NT2/D1 (cell line): ENCODE measurements at places on chromosomes 12 and 14.

- DNase-seq: no peak
Measured at GRCh38 chr14:95222151-95222631, 64.9 kb upstream of the DICER1 start.

GRCh38 chr12:72511906-72512305 is 239.7 kb downstream of the TRHDE start:
- no peak for DNase-seq

GRCh38 chr12:95593266-95593871 is 42.1 kb upstream of the USP44 start:
- no peak for DNase-seq

GRCh38 chr12:118946256-118946655 is 35.1 kb upstream of the SRRM4 start:
- DNase-seq: no peak

DNA sequence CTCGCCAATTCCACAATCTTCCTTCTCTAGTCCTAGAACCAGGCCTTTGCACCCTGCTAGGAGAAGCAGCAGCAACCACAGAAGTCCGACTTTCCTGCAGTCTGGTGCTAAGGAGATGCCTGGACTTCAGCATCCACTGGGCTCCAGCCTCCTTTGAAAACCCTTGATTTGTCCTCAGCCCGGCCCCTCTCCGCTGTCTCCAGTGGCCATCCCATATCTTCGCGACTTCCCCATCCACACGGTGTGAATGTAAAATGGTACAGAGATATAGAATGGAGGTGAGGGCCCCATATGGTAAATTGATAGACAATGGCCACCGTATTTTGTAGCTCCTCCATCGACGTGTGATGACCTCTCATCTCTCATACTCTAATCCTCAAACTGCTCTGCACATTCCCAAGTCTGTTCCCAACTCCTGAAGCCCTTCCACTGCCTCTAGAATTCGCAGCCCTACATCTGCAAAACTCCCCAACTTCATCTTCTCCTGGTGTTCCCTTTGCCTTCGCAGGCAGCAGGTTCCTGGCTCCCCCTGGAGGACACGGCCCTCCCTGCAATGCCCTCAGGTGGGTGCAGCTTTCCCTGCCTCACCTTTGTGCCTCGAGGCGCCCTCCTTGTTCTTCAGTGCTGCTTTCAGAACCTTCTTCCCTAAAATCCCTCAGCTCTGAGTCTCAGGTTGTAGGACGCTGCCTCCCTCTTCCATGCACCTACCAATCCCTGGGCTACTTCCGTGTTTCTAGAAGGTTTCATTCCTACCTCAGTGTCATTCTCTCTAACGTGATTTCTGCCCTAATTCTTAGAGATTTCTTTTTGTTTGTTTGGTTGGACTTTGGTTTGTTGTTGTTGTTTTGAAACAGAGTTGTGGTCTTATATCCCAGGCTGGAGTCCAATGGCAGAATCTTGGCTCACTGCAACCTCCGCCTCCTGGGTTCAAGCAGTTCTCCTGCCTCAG is 36.7 kb downstream of the TMBIM6 start:
- DNase-seq: peak; percentile 49

- no peak for DNase-seq
Measured at GRCh38 chr14:31096255-31096654, 70.1 kb upstream of the STRN3 start.

- no peak for DNase-seq
Measured at GRCh38 chr14:24428628-24429394, 657 bp downstream of the CBLN3 start.

GRCh38 chr12:103288016-103288415 is 207.8 kb downstream of the C12orf42 start:
- DNase-seq: no peak

DNA sequence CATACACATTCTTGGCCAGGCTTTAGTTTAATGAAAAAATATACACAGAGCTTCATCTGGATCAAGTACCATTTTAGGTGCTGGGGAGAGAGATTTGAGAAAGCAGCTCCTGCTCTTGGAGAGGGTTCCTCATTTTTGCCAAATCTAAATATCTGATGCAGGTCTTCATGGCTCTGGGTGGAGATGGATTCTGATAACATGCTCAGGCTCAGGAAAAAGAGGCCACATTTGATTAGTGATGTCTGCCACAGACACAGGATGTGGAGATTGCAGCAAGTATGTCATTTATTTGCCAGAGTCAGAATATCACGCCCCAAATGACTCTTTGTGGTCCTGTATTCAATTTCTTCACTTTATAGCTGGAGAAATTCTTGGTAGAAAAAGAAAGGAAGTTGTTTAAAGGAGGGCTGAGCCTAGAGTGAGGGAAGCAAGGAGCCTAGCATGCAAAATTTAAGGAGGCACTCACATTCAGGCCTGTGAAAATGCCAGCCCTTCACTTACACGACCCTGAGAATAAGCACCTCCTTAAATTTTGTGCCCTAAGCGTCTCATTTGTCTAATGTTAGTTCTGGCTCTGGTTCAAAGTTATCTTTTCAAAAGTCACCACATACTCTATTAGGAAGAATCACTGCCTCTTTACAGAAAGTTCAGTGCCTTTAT is 492.9 kb upstream of the TBX3 start:
- no peak for DNase-seq

GRCh38 chr12:1738446-1738845 is 47.6 kb downstream of the ADIPOR2 start:
- no peak for DNase-seq

DNA sequence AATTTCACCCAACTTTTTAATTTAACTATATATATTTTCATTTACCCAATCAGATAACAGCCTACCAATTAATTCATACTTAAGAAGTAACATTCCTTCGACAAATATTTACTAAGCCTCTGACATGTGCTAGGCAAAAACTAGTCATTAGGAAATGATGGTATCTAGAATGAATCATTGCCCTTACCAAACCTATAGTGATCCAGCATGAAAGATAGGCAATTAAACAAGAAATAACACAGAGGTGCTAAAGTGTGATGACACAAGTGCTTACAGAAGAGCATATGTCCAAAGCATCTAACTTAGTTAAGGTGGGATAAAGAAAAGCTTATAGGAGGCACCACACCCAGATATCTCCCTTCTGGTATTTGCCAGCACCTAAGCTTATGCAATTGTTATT is 166.5 kb upstream of the RASSF8 start:
- DNase-seq: no peak

DNA sequence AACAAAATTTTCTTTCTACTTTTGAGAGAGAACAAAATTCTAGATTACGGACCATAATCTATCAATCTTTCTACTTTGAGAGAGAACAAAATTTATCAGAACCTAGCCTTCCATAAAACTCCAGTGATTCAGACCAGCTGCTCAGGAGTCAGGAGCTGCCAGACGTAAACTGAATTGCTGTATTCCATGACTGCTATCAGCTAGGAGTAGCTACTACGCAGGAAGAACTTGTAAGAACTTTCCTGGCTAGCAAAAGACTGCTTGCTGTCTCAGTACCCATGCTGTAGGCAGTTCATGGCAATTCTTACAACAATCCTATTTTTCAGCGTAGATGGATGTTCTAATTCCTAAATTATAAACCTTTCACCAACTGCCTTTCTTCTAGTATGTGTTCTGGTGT is 73.3 kb downstream of the MED13L start:
- no peak for DNase-seq

- no peak for DNase-seq
Measured at GRCh38 chr12:59316938-59317337, 278.9 kb upstream of the SLC16A7 start.

DNA sequence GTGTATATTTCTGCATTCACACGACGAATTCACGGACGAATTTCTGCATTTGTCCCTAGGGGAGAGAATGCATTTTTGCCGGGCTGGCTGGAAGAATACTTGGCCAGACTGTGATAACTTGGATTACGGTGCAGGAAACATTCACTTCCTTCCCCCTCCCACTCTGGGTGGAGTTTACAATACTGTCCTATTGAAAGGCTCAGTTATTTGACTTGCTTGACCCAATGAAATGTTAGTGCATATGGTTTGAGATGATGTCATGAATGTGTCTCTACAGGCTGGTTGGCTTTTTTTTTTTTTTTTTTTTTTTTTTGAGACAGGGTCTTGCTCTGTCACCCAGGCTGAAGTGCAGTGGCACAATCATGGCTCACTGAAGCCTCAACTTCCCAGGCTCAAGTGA is 90.7 kb upstream of the NOS1 start:
- DNase-seq: no peak

DNA sequence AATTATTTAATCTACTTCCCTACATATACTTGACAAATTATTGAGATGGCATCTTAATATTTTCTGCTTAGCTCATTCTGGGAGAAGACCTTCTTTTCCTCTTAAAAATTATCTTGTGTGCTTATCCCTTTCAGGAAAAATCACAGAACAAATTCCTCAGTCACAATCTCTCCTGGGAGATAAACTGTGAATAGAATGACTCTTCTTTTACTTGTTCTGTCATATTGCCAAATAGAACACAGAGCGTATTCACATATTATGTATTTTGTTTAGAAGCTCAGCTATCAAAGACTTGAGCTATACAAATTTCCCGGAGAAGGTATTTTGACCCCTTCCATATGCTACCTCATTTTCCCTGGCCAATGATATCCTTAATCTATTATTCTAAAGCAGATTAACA is 146.7 kb downstream of the TMEM117 start:
- no peak for DNase-seq

DNA sequence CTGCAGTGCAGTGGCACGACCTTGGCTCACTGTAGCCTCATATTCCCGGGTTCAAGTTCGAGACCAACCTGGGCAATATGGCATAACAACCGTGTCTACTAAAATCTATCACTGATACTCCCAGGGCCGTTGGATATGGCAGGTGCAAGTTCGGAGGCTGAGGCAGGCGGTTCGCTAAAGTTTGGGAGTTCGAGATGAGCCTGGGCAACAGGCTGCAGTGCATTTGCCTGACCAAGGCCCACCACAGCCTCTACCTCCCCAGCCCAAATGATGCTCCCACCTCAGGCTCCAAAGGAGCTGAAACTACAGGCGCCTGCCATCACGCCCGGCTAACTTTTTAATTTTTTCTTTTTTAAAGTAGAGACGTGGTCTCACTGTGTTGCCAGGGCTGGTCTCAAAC is 177.1 kb upstream of the ALG10B start:
- DNase-seq: no peak

DNA sequence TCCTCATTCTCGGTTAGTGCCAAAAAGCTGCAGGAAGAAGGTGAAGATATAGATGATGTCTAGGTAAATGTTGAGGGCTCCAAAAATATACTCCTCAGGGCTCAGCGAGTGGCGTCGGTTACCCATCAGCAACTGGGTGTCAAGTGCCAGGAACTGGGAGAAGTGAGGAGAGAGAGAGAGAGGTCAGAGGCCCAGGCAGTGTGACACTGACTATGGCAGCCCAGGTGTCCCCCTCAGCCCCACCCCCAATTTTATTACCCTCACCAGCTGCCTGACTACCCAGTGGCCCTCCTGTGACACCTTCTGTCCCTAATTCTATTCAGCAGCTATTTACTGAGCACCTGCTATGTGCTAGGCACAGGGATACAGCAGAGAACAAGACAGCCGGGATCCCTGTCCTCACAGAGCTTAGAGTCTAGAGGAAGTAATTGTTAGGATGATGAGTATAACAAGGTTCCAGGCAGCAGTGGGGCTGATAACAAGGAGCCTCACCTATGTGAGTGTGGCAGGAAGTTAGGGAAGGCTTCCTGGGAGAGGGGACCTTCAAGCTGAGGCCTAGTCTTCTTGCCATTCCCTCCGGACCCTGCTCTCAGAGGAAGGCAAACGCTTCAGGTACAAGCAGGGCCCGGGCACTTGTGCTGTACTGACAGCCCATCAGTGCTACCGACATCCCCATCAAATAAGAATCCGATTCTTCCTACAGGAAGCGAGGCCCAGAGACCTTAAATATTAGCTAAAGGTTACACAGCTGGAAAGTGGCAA is 27.8 kb upstream of the BCDIN3D start:
- DNase-seq: no peak

DNA sequence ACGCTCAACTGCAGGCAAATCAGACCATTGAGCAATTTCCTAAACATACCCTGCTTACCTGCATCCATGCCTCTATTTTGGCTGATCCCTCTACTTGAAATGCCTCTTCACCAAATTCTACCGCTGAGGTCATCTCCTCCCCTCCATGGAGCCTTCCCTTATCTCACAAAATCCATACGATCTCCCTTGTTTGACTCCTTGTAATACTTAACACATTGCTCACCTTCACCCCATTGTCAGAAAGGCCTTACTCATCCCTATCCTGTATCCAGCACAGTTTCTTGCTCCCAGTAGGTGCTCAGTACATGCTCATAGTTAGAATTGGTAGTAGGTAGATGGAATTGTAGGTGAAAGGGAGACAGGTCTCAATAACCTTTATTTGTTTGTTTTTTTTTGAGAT is 5.4 kb downstream of the DDN start:
- DNase-seq: no peak

DNA sequence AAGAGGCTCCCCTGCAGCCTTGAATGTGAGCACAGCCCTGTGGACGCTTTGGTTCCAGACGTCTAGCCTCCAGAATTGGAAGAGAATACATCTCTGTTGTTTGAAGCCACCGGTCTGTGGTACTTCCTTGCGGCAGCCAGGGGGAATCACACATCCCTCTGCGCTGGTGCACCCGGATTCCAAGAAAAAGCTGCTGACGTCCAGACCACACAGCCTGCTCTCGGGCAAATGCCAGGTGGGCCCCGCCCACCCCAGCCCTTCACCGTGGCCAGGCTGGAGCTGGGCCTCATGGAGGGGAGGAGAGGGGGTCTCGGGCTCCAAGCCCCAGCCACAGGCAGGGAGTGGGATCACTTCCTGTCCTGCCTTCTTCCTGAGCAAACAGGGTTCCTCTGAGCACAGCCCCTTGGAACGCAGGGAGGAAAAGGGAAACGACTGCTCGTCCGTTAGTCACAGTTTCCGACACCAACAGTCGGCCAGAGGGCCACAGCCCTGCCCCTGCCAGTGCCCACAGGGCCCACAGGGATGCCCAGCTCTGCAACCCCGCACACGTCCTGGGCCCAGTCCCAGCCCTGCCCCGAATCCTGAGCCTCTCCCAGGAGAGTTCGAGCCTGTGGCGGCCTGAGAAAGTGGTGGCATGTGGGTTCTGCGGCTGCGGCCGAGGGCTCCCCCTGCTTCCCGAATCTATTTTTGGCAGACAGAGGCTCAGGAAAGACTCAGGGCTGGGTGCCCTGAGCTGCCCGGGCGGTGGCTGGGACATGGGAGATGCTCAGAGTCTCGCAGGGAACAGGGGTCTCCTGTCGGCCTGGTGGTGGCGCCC is 85.3 kb downstream of the RFLNA start:
- no peak for DNase-seq

DNA sequence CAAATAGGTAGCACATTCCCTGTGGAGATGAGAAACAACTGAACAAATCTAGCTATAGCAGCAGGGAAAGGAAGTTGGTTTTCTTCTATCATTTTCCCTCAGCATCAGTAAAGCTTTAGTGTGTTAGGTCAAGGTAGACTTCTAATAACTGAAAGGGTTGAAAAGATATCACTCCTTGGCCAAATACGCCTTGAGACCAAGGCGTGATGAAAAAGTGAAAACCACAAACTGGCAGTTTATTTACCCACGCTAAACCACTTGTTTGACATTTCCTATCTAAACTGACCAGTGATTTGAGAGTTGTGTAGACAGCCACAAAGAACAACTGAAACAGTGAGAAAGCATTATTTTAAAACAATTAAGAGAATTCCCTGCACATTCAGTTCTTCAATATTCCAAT is 99.6 kb upstream of the SOX5 start:
- DNase-seq: no peak
